ENCODE measurements at places on chromosomes 13 and 19. TPM values are rescaled to one million over a fixed set of nuclear protein-coding genes. Genes with fewer than 3 reads are reported as not detected.
A peak's percentile ranks its signal among the peaks of the same experiment; 100 is the strongest.

MAP4K1 gene
- 43.4 TPM for polyA plus RNA-seq

ZNF14 gene
- polyA plus RNA-seq, result 3.2 TPM

DNA sequence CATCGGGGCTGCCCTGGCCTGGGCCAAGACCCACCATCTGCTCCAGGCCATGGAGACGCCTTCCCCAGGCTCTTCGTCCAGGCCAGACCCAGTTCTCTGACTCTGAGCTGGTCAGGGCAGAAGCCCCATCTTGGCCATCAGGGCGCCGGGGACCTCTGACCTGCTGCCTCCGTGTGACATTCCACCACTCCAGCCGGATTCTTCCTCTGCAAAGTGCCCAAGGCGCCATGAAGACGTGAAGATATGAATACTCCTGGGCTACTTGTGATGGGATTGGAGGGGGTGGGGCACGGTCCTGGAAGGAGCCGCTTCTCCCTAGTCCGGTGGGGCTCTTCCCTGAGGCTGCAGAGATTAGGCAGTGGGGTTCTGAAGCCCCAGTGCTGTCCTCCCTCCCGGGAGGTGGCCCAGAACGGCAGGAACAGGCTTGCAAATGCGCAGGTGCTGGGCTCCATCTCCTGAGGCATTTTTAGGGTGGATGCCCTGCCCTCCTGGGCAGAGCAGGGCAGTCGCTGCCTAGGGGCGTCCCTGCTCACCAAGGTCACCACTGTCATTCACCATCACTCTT is 26.0 kb upstream of the SLC7A10 start:
- DNase-seq, result no peak

ZNF266 gene
- polyA plus RNA-seq, result 16.1 TPM

DNA sequence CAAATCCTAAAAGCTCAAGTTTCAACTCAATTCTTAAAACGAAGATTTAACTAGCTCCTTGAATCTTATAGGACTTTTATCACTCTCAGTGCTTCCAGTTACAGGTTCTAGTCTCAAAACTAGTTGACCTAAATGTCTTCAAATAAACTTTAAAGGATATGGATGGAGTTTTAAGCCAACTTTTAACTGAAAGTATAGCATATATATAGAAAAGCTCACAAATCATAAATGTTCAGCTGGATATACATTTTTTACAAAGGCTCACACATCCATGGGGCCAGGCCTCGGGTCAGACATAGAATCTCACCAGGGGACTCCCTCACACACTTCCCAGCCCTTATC is 47.1 kb upstream of the ARHGEF7 start:
- no peak for DNase-seq

DNA sequence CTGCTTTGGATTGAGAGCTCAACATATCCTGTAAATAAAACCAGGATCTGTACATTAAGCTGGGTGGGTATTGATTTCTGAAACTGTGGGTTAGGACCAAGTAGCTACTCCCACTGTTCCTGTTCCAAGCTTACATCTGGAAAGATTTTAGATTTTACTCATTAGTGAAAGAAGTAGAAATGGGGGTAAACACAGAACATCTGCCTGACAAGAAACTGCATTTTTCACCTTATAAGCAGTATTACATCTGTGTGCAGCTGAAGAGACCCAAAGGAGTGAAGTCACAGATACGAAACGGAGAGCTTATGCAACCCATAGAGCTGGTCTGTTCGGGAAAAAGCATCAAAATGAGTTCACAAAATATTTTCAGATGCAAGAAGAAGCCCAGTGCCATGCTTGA is 235.2 kb downstream of the SLITRK5 start:
- no peak for DNase-seq

EFNA2 gene
- polyA plus RNA-seq, result not detected

DNA sequence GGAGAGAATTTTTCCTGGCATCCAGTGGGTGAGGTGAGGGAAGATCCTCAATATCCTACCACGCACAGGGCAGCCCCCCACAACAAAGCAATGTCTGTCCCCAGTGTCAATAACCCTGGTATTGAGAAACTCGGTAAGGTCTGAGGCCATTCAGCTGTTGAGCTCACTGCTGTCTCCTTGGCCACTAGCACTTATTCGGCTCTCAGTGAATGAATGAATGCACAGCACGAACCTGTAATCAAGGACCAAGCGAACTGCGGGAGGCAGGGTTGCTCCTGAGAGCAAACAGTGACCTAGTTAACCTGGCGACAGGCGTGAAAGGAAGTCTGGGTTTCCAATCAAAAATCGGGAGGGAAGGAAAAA is 640 bp downstream of the ZSCAN5A start:
- peak; percentile 49 for DNase-seq

DNA sequence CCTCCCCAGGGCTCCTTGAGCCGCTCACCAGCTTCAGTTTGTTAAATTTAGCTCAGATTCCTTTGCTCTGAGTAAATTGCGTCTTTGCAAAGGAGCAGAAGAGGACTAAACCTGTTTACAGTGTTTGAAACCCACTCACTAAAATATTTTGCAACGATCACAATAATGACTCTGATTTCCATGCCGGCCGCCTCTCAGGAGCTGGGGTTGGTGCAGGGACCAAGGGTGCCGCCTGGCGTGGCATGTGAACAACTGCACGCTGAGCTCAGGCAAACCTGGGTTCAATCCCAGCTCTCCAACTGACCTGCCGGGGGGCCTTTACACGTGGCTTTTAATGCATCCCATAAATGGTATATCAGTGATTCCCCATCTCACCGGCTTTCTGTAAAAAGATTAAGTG is 68.7 kb upstream of the CACNA1A start:
- DNase-seq, result no peak

CYSLTR2 gene
- 0.31 TPM for polyA plus RNA-seq

- no peak for DNase-seq
Measured at GRCh38 chr19:53332484-53332883, 1.1 kb upstream of the ZNF845 start.

MLNR gene
- polyA plus RNA-seq, result not detected

- DNase-seq, result no peak
Measured at GRCh38 chr13:57832187-57832586, 200.6 kb downstream of the PCDH17 start.

GRCh38 chr19:56111601-56112312 is 9.3 kb downstream of the ZNF787 start:
- DNase-seq, result no peak

DNA sequence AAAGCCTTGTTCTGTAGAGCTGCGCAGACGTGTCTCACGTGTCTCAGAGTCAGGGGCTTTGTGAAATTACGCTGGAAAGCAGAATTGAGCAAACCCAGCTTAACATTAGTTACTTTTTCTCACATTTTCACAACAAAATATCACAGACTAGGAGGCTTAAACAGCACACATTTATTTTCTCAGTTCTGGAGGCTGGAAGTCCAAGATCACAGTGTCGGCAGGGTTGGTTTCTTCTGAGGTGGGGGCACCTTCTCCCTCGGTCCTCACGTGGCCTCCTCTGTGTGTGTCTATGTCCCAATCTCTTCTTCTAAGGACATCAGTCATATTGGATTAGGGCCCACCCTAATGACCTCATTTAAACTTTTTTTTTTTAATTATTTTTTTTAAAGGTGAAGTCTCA is 4.7 kb upstream of the EIF3G start:
- DNase-seq, result no peak

NOVA2 gene
- polyA plus RNA-seq, result 1.7 TPM

GRCh38 chr13:75771818-75772217 is 135.7 kb downstream of the LMO7 start:
- no peak for DNase-seq

CYP4F2 gene
- polyA plus RNA-seq, result not detected

PTH2 gene
- polyA plus RNA-seq, result not detected

SERP2 gene
- 3.3 TPM for polyA plus RNA-seq

ZNF254 gene
- polyA plus RNA-seq, result 5.0 TPM

GRCh38 chr13:69287050-69287698 is 820.5 kb upstream of the ATXN8OS start:
- no peak for DNase-seq

DNA sequence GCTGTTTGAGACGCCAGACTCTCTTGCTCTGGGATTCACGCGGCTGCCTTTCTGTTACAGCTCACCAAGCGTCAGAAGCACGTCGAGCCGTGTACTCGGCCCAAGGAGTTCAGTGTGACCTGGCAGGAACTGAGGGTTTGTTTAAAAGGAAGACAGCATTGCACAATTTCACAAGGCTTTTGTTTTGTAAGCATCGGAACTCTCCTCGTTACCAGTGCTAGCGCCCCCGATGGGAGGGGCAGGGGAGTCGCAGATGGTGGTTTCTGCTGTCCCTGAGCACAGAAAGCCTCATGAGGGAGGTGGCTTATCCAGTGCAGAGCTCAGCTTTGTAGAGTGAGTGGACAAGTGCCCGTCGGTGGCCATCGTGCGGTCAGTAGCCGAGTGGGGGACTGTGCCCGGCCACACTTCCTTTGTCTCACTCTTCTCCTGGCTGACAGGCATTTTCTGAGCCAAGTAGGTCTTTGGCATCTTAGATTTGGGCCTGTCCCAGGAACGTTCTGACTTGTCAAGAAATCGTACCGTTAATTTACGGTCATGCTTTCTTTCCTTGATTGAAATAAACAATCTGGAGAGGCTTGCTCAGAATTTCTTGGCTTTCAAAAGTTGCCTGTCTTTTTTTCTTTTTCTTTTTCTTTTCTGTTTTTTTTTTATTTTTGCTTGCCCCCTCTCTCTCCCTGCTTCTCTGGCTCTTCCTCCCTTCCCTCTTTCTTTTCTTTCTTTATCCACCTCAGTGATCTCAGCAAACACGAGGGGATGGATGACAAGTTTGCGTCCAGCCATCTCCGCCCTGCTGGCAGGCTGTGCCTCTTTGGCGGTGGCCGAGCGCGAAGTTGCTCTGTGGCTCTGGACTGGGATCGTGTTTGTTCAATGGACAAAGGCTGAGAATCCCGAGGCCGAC is 7.7 kb downstream of the KDM4B start:
- peak; percentile 48 for DNase-seq

DNA sequence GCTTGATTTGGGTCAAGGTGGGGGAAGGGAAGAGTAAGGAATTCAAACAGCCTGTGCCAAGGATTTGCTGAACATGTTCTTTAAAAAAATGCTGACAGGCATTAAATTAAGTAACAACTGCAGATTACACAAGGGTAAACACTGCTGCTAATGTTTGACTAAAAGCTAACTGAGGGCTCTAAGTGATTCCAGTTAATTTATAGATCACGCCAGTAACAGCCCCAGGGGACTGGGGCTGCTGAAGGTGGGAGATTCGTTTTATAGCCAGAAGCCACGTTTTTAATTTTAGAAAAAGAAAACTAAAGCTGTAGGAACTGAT is 321.7 kb downstream of the DLEU7 start:
- peak; percentile 16 for DNase-seq

DNA sequence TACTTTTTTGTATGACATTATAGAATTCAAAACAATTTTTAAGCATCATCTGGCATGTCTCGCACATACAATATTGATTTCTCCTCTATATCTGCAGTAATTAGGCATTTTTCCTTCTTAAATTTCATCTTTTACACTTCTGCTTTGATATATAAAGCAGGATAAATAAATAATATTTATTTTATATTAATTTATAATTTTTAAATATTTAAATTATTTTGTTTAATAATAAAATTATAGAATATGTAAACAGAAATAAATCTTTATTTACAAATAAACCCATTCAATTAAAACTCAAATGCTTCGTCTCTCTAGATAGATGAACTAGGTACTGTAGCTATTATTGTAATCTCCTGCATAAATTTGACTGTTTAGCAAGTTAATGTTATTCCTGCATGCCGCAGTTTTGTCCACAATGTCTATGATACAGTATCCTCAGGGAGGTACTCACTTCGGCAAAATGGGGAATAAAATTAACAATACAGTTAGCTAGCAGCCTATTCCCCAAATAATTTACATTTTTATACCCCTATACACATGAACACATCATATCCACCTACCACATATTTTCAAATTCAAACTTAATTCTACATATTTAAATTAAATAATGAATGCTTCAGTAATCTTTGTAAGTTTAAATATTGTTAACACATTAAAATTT is 473.6 kb upstream of the SLC10A2 start:
- no peak for DNase-seq

MKNK2 gene
- polyA plus RNA-seq, result 143 TPM

POSTN gene
- 7.3 TPM for polyA plus RNA-seq

ZNF524 gene
- polyA plus RNA-seq, result 26.7 TPM

GRCh38 chr19:6238643-6239281 is 41.0 kb downstream of the MLLT1 start:
- DNase-seq, result peak; percentile 49

DNA sequence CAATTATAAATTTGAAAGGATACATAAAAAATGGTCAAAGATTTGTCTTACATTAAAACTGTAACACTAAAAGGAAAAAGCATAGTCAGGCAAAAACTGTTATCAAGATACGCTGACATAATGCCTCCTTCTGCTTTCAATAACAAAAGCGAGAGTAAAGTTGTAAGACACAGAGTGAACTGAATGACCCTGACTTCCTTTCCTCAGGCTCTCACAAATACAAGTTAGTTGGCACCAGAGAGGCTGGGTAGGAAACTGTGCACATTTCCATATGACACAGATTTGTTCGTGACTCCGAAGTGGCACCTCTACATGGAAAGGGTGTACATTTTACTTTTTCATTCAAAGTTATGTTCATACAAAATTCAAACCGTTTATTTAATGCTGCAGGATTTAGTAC is 15.4 kb downstream of the FGF14 start:
- no peak for DNase-seq

- DNase-seq, result no peak
Measured at GRCh38 chr13:33352041-33352440, 66.5 kb upstream of the STARD13 start.

IZUMO4 gene
- polyA plus RNA-seq, result 42.2 TPM

GRCh38 chr19:38664503-38665211 is 17.2 kb downstream of the ACTN4 start:
- DNase-seq, result no peak

GRCh38 chr13:110388108-110388943 is 81.2 kb downstream of the COL4A2 start:
- no peak for DNase-seq

GRCh38 chr13:73608157-73608516 is 526.1 kb downstream of the KLF12 start:
- DNase-seq, result no peak

GRCh38 chr19:48663667-48664066 is 9.2 kb downstream of the NTN5 start:
- no peak for DNase-seq

ZNF253 gene
- polyA plus RNA-seq, result 3.9 TPM

GRCh38 chr13:111897178-111897845 is 169.6 kb upstream of the SOX1 start:
- no peak for DNase-seq

DNA sequence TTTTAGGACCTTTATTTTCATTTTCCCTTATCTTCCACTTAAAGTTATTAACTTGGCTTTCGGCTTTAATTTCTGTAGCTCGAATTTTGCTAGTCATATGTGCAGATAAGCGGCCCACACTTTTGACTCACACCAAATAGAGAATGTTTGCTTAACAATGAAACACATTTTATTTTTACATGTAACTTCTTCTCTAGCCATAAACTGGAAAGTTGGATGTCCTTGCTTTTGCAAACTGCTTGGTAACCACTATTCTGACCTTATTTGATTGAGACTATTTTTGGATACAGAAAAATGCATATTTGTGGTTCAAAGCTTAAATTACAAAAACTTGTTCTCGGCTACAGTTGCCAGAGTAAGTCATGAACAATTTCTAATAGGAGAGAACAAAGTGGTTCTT is 600.0 kb downstream of the KCTD12 start:
- DNase-seq, result no peak

ESD gene
- 24.4 TPM for polyA plus RNA-seq

- peak; percentile 56 for DNase-seq
Measured at GRCh38 chr13:110826861-110827672, 87.8 kb downstream of the ANKRD10 start.

- no peak for DNase-seq
Measured at GRCh38 chr13:97798171-97798821, 155.2 kb upstream of the IPO5 start.

Data from pancreas (tissue), 10 donors.